Stimulated activated CD4-positive, alpha-beta T cell treated with anti-CD3 and anti-CD28 coated beads, TNF-alpha, amount 100 ng/mL, for 24 hours (primary cell): ENCODE measurements at places on chromosomes 1 and 21.

DNA sequence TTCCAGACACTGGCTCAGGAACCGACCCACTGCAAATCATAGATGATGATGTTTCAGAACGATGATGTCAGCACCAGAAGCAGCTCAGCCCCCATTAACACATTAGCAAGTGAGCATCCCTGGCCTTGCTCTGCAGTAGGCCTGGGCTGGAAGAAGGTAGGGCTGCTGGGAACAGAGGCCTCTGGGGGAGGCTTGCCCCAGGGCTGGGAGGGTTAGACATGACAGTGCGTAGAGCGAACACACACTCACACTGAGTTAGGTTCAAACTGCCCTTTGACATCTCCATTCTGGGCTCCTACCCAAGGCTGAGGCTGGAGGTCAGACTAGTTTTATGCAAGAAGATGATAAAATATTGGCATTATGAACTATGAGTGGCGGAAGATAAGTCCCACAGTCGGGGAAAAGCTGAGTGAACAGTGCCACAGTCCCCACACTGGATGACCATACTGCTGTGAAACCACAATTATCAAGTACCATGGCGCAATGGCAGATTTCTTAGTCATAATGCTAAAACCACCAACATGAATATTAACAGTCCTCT lies 91.1 kb downstream of the DMRTB1 start:
- no peak for DNase-seq

DNA sequence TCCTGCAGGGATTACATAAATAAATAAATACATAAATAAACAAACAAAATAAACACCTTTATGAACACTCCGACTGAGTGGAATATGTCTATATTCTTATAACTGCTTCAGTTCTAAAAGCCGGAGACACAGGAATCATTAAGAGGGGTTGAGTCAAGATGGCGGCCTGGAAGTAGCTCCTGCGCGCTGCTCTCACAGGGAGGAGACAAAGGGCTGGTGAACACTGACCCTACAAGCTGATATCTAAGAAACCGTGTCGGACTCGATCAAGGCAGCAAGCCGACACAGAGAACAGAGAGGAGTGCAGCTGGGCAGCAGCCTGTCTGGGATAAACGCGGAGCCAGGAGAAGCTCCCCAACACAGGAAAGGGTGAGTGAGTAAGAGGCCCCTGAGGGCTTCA lies 1098.6 kb upstream of the NCAM2 start:
- no peak for DNase-seq

DNA sequence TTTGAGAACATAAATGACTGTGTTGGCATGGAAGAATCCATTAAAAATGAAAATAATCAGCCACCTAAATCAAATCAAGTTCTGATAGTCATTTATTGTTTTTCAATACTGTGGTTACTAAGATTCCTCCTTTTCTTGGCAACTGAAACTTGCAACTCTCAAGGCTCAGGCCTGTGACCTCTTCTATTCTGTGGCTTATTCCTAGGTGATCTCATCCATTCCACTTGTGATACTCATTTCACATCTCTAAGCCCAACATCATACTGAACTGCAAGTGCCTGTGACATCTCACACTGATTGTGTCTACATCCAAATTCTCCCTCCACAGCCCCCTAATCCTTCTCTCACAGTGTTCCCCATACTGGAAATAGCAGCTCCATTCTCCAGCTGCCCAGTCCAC lies 4.8 kb upstream of the ST6GALNAC5 start:
- DNase-seq, result no peak

- DNase-seq, result no peak
Measured at GRCh38 chr1:22920026-22920733, 52.5 kb downstream of the LACTBL1 start.

GRCh38 chr1:231091831-231092301 lies 51.8 kb upstream of the FAM89A start:
- DNase-seq, result no peak

DNA sequence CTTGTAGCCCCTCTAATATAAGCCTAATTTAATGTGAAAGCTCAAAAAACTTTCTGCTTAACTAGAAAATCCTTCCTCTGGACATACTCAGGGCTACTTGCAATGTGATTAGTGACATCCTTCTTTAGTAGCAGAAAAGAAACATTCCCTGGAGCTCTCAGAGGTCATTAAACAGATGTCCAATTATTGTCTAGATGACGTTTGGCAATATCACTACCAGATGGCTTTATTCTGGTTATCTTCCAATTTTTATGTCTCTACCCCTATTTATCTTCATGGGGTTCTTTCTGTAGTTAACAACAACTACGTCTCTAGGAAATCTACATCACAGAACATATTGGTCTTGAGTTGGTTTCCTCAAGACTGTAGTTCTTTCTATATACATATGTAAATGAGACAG lies 44.2 kb downstream of the CTH start:
- no peak for DNase-seq

GRCh38 chr1:155979597-155980343 lies 1.4 kb upstream of the ARHGEF2 start:
- no peak for DNase-seq

- DNase-seq, result no peak
Measured at GRCh38 chr1:40276122-40276521, 18.1 kb downstream of the ZMPSTE24 start.

DNA sequence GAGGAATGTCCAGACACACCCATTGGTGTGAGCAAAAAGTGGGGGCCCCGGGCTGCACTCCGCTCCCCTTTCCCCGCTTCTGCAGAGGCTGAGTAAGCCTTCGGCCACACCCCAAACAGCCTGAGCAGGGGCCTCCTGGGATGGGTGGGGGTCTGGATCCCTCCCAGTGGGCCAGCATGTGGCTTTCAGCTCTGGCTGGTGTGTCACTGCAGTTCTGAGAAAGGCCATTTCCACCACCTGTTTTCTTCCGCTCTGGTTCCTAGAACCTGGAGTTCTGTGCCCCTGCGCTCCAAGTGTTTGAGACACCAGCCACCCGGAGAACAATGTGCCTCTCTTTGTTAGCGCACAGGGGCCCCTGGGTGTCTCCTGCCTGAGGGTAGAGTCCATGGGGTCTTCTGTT lies 30.9 kb downstream of the SLC37A1 start:
- DNase-seq, result no peak

- DNase-seq, result no peak
Measured at GRCh38 chr21:18157406-18157805, 87.2 kb upstream of the CHODL start.

- DNase-seq, result no peak
Measured at GRCh38 chr1:20164694-20165202, 21.1 kb upstream of the UBXN10 start.

DNA sequence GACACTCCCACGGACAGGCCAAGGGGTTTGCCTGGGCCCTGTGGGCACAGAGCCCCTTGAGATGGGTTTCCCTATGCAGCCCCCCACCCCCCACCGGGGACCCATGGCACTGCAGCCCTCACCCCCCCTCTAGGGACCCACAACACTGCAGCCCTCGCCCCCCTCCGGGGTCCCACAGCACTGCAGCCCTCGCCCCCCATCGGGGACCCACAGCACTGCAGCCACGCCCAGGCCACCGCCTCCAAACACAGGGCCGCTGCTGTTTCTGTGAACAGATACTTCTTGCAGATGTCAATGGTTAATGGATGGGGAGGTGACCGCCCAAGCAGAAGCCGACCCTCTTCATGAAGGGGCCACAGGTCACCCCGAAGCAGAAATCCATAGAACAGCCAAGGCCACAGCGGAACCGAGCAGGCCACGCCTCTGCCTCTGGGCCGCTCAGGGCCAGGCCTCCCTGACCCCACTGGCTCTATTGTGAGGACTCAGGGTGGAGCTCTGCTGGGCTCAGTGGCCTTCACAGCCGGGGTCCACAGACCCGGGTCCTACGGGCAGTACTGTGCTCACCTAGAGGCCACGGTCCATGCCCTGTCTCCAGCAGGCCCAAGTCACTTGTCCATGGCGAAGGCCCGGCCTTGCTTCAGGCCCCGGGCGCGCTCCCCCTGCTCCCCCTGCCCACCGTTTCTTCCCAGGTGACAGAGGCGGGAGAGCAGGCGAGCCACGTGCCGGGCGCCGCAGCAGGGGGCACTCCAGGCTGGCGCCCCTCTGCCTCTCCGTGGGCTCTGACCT lies 4.1 kb upstream of the POFUT2 start:
- no peak for DNase-seq

GRCh38 chr1:171844381-171844780 lies 3.1 kb downstream of the DNM3 start:
- DNase-seq, result no peak

- DNase-seq, result no peak
Measured at GRCh38 chr1:175708787-175709186, 34.6 kb downstream of the TNR start.

DNA sequence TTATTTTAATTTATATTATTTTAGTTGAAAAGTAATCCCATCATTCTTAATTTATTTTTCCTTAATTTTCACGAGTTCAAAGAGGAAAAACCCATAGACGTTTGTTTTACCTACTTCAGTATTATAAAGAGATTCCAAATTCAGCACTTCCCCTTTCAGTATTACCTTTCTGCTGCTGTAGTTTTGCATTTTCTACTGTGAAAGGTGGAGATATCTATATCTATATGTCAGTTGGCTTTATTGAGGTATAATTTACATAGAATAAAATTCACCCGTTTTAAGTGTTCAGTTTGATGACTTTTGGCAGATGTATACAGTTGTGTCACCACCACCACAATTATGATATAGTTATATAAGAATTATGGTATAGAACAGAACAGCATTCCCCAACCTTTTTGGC lies 33.0 kb downstream of the MAST2 start:
- no peak for DNase-seq

DNA sequence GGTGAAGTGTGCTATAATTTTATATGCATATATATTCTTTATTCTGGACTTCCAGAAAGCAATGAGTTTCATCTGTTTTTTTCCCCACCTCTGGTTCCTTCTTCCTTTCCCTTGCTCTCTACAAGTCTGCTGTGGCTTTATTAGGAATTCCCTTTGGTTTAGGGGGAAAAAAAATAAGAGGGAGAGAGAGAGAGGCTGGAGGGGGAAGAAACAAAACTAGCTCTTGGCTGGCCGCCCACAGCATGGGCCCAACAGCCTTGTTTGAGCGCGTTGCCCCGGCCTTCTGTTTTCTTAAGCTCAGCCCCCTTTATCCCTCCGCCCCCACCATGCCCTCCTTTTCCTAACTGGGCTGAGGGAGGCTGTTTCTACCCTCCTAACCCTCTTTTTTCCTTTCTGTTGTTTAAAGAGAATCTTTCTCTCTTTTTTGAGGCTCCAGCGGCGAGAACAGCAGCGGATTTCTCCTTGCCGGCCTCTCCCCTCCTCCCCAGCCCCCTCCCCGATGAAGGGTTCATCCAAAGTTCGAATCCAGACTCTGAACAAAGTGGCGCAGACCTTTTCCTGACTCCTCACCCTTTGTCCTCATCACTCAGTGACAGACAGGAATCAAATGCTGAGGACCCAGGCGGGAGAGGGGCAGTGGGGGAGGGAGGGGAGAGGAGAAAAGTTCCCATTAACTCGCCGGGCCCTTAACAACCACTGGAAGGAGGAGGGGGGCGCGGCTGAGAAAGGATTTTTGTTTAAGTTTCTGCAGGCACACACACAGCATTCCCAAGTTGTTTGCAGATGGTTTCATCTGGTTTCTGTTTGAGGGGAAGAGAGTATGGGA lies 29.7 kb downstream of the PBX1 start:
- DNase-seq, result no peak

DNA sequence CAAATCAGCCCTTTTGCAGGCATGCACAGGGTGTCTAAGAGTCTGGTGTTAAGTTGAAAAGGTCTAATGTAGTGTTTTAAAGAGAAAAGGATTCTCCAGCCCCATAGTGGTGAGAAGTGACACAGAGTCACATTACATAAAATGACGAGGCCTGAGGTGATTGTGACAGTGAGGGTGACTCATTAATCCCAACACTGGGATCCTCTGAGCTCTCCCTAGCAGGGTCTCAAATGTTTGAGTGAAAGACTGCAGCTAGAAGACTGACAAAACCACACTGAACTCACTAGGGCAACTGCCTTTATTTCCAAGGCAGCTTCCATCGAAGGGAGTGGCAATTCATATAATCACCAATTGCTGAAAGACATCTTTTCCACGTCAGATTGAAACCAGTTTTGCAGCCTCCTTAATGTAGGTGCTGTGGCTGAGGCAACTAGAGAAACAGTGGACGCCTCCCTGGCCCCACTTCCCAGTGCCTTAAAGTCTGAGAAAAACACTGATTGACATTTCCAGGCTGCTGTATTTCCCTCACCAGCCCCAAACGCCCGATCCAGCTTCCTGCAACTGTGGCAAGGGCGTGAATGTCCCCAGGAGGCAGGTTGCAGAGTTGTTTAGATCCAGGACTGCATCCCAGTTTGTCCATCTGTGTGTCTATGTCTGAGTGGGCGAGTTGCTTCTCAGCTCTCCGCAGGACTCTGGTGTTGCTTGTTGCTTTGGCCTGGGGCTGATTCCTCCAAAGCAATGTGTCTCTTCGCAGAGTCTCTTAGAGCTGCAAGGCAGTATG lies 81.4 kb downstream of the RUNX1 start:
- DNase-seq, result no peak

- DNase-seq, result no peak
Measured at GRCh38 chr1:61343734-61344420, 261.5 kb downstream of the NFIA start.

DNA sequence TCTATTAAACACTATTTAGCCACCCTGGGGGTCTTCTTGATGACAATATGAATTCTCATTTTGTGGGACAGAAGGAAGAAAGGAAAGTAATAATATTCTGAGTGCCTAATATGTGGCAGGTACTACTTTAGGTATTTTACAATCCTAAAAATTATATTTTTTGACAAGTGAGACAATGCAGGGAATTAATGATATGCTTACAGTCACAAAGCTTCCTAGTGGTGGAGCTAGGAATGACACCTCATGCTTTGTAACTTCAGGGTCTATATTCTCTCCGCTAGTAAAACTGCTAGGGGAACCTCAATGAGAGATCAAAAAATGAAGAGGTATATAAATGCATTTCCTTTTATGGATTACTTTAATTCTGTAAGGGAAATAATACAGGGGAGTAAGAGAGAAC lies 44.3 kb downstream of the TPR start:
- no peak for DNase-seq

DNA sequence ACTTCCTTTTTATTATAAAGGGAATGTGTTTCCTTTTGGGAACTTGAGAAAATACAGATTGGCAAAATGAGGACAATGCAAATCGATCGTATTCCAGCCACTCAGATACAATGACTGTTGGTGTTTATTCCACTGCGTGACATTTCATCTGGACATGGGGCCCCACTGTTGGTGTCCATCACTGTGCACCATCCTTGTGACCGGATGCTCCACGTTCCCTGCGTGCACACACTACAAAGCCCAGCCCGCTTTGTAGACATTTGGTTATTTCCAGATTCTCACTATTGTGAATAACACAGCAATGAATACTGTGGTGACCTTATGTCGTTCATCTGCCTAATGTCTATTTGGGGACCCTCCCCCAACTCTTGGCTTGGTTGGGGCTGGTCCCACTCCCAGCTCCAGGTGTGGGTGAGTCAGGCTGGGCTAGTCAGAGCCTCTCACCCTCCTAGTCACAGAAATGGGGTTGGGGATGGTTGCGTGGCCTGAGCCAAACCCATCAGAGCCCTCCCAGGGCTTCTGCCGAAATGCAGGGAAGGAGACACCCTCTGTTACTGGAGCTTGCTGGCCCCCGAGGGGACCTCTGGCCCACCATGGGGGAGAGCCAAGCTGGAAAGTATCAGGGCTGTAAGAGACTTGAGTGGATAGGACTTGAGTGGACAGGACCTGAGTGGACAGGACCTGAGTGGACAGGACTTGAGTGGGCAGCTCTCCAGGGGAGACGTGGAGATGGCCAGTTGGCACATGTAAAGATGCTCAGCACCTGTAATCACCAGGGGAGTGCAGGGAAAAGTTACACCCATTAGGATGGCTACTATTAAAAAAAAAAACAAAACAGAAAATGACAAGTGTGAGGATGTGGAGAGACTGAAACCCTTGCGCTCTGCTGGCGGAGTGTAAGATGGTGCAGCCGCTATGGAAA lies 57.1 kb upstream of the ADARB1 start:
- no peak for DNase-seq

GRCh38 chr1:8120693-8121260 lies 94.7 kb upstream of the ERRFI1 start:
- DNase-seq, result no peak
